ENCODE measurements at places on chromosomes 2 and 18.

- H3K27me3 ChIP-seq, result peaks cover 34% of the 10 kb centered on the region
- H3K27ac ChIP-seq, result no peak overlapping the region
- no peaks in the 10 kb centered on the region for H3K36me3 ChIP-seq
- DNase-seq, result no peak
- H3K4me1 ChIP-seq, result no peaks in the 10 kb centered on the region
Measured at GRCh38 chr2:60675301-60675700, 80.8 kb upstream of the PAPOLG start.

DNA sequence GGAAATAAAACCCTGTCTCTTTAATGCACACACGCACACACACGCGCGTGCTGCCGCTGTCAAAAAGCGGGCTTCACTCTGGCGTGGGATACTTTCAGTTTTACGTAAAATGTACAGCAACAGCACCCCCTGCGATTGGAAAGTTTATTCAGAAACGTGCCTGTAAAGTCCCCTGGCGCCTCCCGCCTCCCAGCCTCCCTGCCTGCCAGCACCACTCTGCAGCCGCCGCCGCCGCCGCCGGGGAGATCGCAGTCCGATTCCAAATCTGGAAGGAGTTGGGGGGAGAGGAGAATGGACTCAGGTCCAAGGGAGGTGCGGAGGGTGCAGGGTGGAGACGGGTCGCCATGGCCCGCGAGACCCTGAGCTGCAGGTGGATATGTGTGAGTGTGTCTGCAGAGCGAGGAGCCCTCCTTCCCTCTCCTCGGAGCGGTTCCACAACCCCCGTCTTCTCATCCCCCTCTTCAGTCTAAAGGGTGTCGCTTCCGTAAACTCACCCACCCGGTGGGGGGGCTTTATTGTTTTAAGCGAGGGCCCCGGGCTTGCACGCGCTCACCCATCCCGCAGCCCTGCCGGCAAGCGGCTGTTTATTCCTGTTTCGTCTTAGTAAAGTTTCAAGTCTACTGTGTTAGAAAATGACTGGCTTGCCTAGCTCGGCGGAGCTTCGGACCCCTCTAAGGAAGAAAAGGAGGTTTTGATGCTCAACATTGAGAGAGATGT is 1.8 kb upstream of the BCL11A start:
- DNase-seq, result peak; percentile 73
- peaks cover 70% of the 10 kb centered on the region for H3K27me3 ChIP-seq
- H3K27ac ChIP-seq, result no peak overlapping the region
- peaks cover 34% of the 10 kb centered on the region for H3K4me1 ChIP-seq

GRCh38 chr2:15984368-15985255 is 44.3 kb downstream of the MYCN start:
- peak; percentile 42 for DNase-seq
- H3K4me1 ChIP-seq, result peaks cover 51% of the 10 kb centered on the region
- H3K4me3 ChIP-seq, result no peak overlapping the region

GRCh38 chr2:231664727-231665126 is 43.6 kb upstream of the PTMA start:
- H3K36me3 ChIP-seq, result peaks cover 5% of the 10 kb centered on the region
- H3K4me1 ChIP-seq, result peaks cover 67% of the 10 kb centered on the region
- peaks cover 15% of the 10 kb centered on the region for H3K27me3 ChIP-seq
- no peak overlapping the region for H3K4me3 ChIP-seq
- H3K27ac ChIP-seq, result no peak overlapping the region

- peaks cover 48% of the 10 kb centered on the region for H3K4me1 ChIP-seq
- no peak overlapping the region for H3K4me3 ChIP-seq
- DNase-seq, result no peak
- H3K36me3 ChIP-seq, result no peaks in the 10 kb centered on the region
- peaks cover 61% of the 10 kb centered on the region for H3K27me3 ChIP-seq
- H3K27ac ChIP-seq, result no peak overlapping the region
Measured at GRCh38 chr2:73979021-73979420, 5.7 kb upstream of the TET3 start.

DNA sequence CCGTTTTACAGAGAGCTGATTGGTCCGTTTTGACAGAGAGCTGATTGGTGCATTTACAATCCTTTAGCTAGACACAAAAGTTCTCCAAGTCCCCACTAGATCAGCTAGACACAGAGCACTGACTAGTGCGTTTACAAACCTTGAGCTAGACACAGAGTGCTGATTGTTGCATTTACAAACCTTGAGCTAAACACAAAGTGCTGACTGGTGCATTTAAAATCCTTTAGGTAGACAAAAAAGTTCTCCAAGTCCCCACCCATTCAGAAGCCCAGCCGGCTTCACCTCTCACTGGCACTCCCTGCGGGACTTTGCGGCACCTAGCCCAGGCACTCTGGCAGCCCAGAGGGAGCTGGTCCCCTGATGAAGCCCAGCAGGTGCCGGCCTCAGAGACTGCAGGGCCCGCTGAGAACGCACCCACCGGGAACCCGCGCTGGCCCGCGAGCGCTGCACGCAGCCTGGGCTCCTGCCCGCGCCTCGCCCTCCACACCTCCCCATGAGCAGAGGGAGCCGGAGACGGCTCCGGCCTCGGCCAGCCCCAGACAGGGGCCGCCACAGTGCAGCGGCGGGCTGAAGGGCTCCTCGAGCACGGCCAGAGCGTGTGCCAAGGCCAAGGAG is 508.1 kb upstream of the CHAC2 start:
- H3K27me3 ChIP-seq, result peaks cover 3% of the 10 kb centered on the region
- H3K4me1 ChIP-seq, result no peaks in the 10 kb centered on the region

- H3K27ac ChIP-seq, result no peak overlapping the region
- no peaks in the 10 kb centered on the region for H3K4me1 ChIP-seq
- H3K27me3 ChIP-seq, result no peaks in the 10 kb centered on the region
Measured at GRCh38 chr18:66708646-66709045, 104.8 kb upstream of the CDH19 start.

DNA sequence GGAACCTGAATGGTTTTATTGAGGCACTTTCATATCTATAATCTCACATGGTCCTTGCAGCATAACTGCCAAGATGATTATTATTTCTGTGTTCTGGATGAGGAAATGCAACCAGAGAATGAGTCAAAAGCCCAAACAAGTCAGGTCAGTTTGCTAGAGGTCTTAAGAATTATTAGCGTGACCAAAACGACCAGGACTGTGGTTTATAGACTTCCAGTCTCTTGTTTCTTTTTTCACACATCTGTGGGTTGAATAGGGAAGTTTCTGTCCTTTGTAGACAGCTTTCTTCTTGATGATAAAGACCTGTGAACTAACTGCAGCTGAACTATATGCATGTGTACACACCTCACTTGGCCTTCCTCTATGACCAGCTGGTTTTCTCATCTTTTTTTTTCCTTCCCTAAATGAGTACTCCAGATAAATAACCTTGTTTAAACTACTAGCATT is 13.9 kb downstream of the ADAM23 start:
- no peak overlapping the region for H3K4me3 ChIP-seq
- DNase-seq, result no peak
- peaks cover 13% of the 10 kb centered on the region for H3K36me3 ChIP-seq
- H3K4me1 ChIP-seq, result peaks cover 9% of the 10 kb centered on the region

GRCh38 chr2:20642055-20642971 is 8.6 kb downstream of the HS1BP3 start:
- H3K4me1 ChIP-seq, result peaks cover 15% of the 10 kb centered on the region
- peaks cover 7% of the 10 kb centered on the region for H3K27me3 ChIP-seq
- DNase-seq, result peak; percentile 87
- H3K4me3 ChIP-seq, result no peak overlapping the region
- no peak overlapping the region for H3K27ac ChIP-seq

- H3K27me3 ChIP-seq, result peaks cover 10% of the 10 kb centered on the region
- H3K27ac ChIP-seq, result no peak overlapping the region
- H3K4me1 ChIP-seq, result peaks cover 51% of the 10 kb centered on the region
- H3K36me3 ChIP-seq, result no peaks in the 10 kb centered on the region
- no peak overlapping the region for H3K4me3 ChIP-seq
Measured at GRCh38 chr2:23526835-23527790, 142.1 kb downstream of the KLHL29 start.

DNA sequence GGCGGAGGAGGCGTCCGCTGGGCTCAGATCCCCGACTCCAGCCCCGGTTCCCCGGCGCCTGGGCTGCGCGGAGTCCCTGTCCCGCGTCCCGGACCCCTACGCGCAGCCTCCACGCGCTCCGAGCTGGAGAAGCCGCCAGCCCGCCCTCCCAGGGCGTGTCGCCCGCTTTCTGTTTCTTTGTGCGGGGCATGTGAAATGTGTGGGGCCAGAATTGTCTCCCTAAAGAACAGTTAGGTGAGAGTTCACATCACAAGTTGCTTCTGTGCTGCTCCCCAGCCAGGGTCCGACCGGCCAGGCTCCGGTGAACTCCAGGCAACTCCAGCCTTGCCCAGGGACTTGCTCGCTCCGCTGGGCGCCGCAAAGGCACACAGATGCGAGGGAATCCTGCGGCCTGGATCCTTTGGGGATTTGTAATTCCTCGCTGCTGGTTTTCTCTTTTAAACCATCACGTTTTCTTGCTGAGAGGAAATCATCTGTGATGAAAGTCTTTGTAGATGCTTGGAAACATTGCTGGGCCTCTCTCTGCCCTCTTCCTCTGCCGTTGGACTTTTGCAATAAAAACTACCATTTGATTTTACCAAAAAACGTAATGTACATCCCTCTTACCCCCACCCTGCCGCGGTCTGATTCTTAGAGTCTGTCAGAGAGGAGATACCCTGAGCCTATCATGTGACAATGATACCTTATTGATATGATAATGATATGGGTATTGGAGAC is 631 bp downstream of the GYPC start:
- DNase-seq, result peak; percentile 61
- H3K36me3 ChIP-seq, result peaks cover 7% of the 10 kb centered on the region
- peak overlapping the region; percentile 96 for H3K4me3 ChIP-seq
- H3K4me1 ChIP-seq, result peaks cover 75% of the 10 kb centered on the region
- H3K27me3 ChIP-seq, result no peaks in the 10 kb centered on the region

DNA sequence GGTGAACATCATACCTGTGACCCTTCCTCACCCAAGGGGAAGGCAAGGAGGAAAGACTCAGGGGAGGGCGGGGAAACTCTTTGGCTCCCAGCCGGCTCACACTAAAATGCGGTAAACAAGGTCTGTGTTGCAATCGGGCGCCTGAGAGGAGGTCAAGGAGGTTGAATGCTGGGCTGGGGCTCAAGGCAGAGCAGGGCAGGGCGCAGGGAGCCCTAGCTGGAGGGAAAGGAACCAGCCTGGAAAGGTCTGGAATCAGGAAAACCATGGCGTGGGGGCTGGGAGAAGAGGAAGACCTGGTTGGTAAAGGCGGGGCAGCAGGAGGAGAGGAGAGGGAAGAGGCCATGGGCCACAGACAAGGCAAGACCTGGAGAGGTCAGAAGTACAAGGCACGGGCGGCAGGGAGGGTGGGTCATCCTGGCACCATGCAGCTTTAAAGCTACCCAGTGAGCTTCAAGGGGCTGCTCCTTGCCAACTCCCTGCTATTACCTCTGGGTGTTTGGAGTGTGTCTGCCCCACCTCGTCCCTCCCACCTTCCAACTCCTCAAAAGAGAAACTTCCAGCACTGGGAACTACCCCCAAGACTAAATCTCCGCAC is 4.8 kb upstream of the TMEM37 start:
- DNase-seq, result no peak
- H3K27ac ChIP-seq, result no peak overlapping the region
- H3K4me3 ChIP-seq, result peak overlapping the region; percentile 12
- no peaks in the 10 kb centered on the region for H3K36me3 ChIP-seq
- peaks cover 83% of the 10 kb centered on the region for H3K4me1 ChIP-seq
- H3K27me3 ChIP-seq, result peaks cover 11% of the 10 kb centered on the region

DNA sequence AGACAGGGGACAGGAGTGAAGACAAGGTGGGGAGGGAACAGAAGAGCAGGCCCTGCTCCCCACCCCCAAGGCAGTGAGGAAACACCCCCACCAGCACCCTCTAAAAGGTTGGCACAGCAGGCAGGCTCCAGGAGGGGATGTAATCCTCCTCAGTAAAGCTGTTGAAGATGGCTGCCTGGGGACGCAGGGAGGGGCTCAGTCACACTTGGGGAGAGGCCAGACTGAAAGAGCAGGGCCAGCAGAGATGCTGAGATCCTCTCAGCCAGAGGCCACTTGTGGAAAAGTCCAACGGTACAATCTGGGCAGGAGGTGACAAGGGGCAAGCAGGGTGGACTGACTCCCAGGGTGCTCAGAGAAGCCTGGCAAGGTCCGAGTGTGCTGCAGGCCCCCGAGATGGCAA is 154.8 kb upstream of the ID2 start:
- H3K36me3 ChIP-seq, result peaks cover 6% of the 10 kb centered on the region
- H3K4me3 ChIP-seq, result no peak overlapping the region
- H3K4me1 ChIP-seq, result peaks cover 57% of the 10 kb centered on the region

- peak overlapping the region; percentile 99 for H3K27ac ChIP-seq
- H3K4me3 ChIP-seq, result peak overlapping the region; percentile 85
- H3K27me3 ChIP-seq, result no peaks in the 10 kb centered on the region
Measured at GRCh38 chr2:43220229-43220751, 6.1 kb downstream of the ZFP36L2 start.

DNA sequence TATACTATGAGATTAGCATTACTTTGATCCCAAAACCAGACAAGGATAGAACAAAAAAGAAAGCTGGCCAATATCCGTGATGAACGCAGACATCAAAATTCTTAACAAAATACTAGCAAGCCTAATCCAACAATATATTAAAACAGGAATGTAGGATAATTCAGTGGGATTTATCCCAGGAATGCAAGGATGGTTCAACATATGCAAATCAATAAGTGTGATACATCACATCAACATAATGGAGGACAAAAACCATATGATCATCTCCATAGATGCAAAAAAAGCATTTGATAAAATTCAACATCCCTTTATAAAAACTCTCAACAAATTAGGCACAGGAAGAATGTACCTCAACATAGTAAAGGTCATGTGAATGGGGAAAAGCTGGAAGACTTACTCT is 158.5 kb downstream of the KCNE4 start:
- no peak overlapping the region for H3K4me3 ChIP-seq
- DNase-seq, result no peak
- peaks cover 7% of the 10 kb centered on the region for H3K4me1 ChIP-seq
- no peaks in the 10 kb centered on the region for H3K36me3 ChIP-seq

DNA sequence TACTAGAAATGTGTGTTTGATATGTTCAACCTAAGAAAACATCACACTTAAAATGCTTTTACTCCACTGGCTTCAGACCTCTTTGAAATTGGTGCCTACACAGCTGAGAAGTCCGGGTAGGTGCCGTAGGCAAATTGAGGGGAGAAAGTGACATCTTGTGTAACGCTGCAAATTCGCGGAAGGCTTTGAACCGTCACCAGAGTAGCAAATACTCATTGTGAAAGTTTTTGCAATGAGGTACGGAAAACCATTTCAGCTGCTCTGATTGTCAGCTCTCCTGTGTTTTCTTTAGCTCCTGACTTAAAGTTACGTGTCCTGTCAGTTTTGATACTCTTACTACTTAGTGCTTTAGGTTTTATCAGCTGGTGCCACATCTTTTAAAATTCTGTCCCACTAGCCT is 224.5 kb downstream of the FAM210A start:
- H3K27ac ChIP-seq, result no peak overlapping the region
- peaks cover 13% of the 10 kb centered on the region for H3K36me3 ChIP-seq
- H3K4me3 ChIP-seq, result no peak overlapping the region

GRCh38 chr18:44324361-44324760 is 356.3 kb upstream of the SETBP1 start:
- H3K36me3 ChIP-seq, result no peaks in the 10 kb centered on the region
- no peak overlapping the region for H3K4me3 ChIP-seq
- DNase-seq, result no peak
- no peak overlapping the region for H3K27ac ChIP-seq
- no peaks in the 10 kb centered on the region for H3K4me1 ChIP-seq

Data from nephron progenitor cell (in vitro differentiated cells).